CD4-positive, alpha-beta memory T cell (primary cell): ENCODE measurements at places on chromosomes 6 and 20.

GRCh38 chr6:153702671-153703070 is 336.4 kb upstream of the OPRM1 start:
- no peak for DNase-seq

- DNase-seq, result no peak
Observed at GRCh38 chr6:32056254-32056653, 18.0 kb downstream of the CYP21A2 start.

GRCh38 chr6:33988121-33989015 is 157.5 kb downstream of the GRM4 start:
- DNase-seq, result no peak

DNA sequence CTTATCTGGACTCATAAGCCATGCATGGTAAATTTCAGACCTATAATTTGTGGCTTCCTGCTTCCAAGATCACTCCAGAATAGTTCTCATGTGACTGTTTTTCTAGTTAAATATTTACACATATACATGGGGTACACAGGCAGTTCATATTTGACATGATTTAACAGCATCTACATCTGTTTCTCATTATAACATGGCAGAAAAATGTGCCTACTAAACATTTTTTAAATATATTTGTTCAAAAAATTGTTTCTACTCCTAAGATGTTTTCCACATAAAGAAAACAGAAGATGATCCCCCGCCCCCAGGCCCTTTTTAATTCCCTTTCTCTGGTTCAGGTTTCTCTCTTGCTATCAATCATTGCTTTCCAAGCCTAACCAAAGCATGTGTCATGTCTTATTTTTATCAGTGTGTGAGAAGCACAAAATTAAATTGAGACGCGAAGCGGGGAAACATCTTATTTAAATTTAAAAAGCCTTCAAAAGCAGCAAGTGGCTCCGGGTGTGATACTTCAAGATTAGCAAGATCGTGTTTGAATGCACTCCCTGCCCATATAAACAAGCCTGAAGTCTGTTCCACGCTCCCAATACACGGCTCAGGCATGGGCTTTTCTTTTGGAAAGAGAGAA is 37.3 kb downstream of the IPCEF1 start:
- DNase-seq, result no peak

GRCh38 chr20:57282670-57283361 is 16.4 kb upstream of the BMP7 start:
- no peak for DNase-seq

DNA sequence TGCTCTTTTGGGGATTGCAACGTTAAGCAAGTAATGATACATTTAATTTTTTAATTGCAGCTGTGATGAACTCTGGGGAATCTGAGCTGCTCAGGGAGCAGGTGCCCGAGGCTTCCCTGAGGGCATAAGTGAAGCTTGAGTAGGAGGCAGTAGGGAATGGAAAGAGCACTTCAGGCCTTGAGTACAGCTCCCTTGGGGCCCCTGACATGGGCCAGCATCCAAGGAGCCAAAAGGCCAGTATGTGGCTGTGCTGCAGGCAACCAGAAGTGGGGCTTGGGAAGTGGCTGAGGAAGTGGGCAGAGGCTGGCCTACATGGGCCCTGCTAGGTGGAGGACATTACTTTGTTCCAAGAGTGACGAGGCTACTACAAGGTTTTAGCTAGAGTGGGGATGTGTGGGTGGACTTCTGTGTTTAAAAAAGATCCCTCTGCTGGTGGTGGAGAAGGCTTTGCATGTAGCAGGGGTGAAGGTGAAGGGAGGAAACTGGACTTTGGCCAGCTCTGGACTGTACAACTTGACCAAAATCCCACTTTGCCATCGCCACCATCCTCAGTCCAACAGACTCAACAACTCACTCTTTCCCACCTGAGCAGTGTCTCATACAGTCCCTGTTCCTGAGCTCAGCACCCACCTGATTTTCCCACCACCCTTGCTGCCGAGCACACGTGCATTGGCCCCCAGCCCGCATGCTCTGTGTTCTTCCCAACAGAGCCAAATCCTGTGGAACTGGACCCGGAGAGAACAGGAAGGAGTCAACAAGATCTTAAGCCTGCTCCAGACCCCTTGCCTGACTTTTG is 10.9 kb upstream of the ZNF831 start:
- no peak for DNase-seq
